Tibial artery (tissue), 4 donors: ENCODE measurements at places on chromosomes 3 and 15.

DNA sequence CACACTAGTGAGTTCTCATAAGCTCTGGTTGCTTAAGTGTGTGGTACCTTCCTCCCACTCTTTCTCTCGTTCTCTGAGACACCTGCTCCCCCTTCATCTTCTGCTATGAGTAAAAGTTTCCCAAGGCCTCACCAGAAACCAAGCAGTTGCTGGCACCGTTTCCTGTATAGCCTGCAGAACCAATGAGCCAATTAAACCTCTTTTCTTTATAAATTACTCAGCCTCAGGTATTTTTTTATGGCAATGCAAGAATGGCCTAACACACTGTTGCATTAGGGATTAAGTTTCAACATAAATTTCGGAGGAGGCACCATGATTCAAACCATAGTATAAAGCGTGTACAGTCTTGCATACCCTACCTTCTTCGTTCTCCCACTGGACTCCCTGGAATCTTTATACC, 252.3 kb upstream of the CHRM5 start:
- DNase-seq: no peak

DNA sequence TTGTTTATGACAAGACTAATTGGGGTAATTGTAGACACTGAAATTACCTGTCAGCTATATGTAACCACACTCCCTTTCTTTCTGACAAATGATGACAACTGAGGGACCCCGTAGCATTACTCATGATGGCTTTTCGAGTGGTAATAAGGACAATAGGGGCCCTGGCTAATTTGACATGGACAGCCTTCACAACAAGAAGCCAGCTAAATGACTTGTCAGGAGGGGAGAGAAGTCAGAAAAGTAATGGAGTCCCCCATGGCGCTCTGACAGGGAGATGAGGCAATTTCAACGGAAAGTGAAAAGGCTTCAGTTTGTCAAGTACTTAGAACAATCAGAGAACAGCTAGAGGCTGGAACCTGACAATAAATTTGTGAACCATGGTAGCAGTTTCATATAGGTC, 177.3 kb downstream of the CDIN1 start:
- no peak for DNase-seq

- DNase-seq: no peak
Observed at GRCh38 chr15:56254265-56254664, 10.6 kb upstream of the RFX7 start.

DNA sequence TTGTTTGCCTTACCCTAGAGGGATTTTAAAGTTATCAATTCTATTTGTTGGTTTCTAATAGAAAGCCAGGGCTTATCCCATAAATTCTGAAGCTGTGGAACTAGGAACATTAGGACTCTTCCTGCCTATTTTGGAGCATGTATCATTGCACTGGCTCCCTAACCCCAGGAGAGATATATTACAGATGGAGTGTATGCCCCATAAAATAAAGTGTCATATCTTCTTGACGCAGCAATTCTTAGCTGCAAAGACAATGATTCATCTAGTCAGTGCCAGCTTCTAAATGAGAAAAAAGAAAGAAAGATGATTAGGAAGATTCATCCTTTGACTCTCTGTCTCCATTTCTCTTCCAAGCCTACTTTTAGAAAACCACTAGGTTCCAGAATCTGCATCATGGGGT, 74.8 kb upstream of the MAGI1 start:
- DNase-seq: no peak

GRCh38 chr3:63351159-63352007, 73.3 kb downstream of the SYNPR start:
- no peak for DNase-seq

DNA sequence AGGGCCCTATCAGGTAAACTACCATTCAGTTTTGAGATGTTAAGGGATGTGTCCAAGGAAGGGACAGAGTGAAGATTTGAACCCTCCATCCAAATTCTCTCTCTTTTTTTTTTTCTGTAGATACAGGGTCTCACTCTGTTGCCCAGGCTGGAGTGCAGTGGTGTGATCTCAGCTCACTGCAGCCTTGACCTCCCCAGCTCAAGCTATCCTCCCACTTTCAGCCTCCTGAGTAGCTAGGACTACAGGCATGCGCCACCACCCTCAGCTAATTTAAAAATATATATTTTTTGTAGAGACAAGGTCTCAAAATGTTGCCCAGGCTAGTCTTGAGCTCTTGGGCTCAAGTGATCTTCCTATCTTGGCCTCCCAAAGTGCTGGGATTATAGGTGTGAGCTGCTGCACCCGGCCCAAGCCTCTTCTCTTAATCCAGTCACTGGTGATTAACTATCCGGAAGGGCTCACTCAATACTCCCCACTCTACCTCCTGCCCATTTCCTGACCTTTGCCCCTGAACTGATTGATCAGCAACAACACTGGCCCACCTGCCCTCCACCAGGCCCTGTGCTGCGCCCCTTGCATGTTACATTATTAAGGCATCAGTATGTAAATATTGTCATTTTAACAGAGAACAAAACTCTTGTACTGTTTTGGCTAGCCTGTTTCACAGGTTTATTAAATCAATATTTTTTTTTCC, 164.7 kb downstream of the CTNNB1 start:
- DNase-seq: no peak

GRCh38 chr3:187850258-187850921, 105.1 kb upstream of the BCL6 start:
- DNase-seq: peak; percentile 44

DNA sequence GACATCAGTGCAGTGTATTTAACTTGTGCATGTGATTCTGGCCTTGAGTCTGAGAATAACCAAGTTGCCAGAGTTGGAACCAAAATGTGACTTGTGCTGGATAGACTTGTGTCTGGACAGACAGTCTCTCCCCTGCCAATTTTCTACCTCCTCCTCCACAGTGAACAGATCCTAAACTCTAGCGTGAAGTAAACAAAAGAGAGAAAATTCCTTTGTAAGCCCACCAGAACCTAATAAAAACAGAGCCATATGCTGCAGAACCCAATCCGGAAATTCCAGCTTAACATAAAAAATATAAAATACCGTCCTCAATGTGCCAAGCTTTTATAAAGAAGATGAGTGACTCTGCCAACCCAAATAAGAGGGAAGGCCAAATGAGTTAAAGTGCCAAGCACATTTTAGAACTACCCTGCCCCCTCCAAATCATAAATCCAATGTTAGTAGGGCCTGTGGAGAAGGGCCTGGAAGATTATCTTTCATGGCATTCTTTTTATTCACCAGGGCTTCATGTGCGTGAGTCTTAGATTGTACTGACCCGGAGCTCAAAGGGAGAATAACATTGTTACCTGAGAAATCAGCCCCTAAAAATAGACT, 344.6 kb upstream of the PROK2 start:
- no peak for DNase-seq

DNA sequence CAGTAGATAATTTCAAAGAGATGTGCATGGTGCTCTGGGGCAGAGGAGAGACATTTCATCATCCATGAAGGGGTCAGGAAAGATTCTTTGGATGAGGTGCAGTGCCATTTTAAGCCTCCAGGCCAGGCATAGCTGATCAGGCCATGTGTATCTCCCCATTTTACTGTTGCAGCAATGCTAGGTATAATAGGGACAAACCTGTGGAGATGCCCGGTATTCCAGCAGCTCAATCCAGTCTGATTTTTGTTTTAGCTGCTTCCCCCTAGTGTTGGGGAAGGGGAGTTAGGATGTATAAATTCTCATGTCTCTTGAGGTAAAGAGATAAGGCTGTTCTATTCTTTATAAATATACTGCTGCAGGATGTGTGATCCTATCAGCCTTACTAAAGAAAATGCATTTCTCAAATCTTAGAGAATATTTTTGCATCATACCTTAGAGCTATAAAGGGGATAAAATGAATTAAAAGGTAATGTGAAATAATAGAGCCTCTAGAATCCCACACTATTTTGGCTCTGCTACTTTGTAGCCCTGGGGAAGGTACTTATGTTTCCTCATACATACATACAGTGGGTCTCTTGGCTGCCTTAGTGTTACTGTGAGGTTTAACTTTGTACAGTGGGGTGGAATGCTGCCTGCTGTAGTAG, 5.2 kb downstream of the CDV3 start:
- DNase-seq: no peak
